ENCODE measurements at places on chromosomes 5 and 9.

- peak; percentile 15 for DNase-seq
Observed at GRCh38 chr9:38195737-38196161, 126.7 kb upstream of the SHB start.

DNA sequence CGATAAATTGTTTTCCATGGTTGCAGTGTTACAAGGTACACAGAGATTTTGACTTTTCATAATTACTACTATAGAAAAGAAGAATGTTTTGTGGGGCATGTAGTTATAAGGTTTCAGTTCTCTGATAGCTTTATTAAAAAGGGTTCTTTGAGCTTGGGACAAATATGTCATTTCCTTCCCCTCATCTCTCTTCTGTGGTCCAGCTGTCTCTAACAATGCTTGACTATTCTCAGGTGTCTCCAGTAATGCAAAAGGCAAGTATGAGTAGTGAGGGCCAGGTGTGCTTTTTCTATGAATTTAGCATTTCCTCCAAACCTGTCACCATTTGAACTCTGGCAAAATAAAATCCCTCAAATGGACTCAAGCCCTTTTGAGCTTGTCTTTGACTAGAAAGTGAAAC is 84.3 kb downstream of the SLF1 start:
- DNase-seq = no peak

GRCh38 chr9:4833781-4834560 is 41.2 kb downstream of the RCL1 start:
- no peak for DNase-seq

GRCh38 chr5:3010301-3010952 is 258.9 kb upstream of the IRX2 start:
- no peak for DNase-seq

- no peak for DNase-seq
Observed at GRCh38 chr9:6000955-6001354, 14.5 kb downstream of the RANBP6 start.

- DNase-seq = no peak
Observed at GRCh38 chr9:76759732-76760131, 4.5 kb upstream of the PCA3 start.

DNA sequence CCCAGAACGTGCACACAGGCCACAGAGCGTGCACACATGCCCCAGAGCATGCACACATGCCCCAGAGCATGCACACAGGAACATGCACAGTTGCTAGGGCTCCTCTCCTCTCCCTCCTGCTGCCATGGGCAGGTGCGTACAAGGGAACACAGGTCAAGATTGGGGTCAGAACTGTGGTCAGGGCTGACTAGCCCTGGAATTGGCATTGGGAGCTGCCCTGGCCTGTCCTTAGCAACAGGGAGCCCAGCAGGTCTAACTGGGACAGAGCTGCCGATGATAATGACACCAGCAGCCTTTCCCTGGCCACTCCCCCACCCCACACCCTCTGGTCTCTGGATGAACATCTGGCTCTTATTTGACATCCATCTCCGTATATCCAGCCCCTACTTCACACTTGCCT is 8.0 kb downstream of the PCDH1 start:
- no peak for DNase-seq

GRCh38 chr5:88251048-88251711 is 17.5 kb downstream of the TMEM161B start:
- DNase-seq = no peak

DNA sequence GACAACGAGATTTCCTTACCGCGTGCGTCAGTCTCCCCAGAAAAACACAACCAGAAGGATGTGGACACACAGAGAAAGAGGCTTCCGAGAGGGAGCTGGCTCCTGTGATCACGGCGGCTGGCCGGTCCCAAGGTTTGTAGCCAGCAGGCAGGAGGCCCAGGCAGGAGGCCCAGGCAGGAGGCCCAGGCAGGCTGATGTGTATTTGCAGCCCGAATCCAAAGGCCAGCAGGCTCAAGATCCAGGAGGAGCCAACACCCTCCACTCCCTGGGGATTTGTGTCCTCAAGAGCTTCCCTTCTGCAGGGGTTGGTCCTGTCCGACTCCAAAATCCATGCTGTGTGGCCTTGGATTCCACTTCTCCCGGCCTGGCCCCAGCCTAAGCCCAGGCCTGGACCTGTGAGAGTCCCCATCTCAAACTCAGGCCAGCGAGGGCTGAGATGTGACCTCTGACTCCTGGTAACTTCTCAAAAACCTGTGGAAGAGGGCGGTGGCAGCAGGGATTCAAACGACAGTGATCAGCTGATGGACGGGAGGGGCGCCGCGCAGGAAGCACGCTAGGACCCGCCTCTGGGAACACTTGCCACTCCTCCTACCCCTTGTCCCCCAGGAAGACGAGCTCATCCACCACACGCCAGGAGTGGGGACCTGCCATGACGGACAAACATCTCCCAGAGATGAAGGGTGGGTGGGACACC is 75.0 kb upstream of the PPP1R26 start:
- no peak for DNase-seq

GRCh38 chr5:128084228-128085167 is 932 bp downstream of the SLC12A2 start:
- DNase-seq = peak; percentile 42

- no peak for DNase-seq
Observed at GRCh38 chr9:2601785-2602378, 19.7 kb upstream of the VLDLR start.

DNA sequence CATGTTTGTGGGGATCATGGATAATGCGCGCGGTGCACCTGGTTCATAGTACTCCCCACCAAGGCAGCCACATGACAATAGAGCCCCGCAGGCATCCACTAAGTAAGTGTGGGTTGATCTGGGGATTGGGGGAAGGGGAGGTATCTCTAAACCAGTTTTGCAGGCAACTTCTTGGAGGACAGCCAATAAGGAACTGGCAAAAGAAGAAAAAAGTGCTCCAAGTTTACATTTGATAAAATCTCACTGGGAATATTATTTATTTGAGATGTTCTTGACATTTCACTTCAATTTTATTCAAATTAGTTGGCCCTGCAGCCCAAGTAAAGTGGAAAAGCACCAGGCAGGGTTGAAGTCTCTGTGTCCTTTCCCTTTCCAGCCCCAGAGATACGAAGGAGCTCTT is 8.5 kb downstream of the FBP1 start:
- DNase-seq = no peak

GRCh38 chr5:11507156-11507910 is 396.9 kb downstream of the CTNND2 start:
- no peak for DNase-seq

DNA sequence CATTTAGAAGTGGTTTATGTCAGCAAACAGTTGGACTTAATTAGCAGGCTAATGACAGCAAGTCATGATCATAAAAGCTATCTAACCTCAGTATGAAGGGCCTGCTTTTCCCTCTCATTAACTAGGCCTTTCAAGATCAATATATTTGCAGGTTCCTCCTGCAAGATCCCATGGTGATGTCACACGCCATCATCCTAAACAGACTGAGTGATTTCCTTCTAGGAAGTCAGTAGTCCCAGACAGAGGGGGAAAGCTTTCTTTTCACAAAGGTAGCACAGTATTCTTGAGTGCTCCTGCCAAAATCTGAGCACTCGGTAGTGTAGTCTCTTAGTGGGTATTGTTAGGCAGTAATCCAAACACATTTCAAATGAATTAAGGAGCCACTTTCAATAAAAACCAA is 52.5 kb downstream of the UIMC1 start:
- no peak for DNase-seq

- DNase-seq = peak; percentile 83
Observed at GRCh38 chr9:111095441-111095840, 57.2 kb upstream of the LPAR1 start.

DNA sequence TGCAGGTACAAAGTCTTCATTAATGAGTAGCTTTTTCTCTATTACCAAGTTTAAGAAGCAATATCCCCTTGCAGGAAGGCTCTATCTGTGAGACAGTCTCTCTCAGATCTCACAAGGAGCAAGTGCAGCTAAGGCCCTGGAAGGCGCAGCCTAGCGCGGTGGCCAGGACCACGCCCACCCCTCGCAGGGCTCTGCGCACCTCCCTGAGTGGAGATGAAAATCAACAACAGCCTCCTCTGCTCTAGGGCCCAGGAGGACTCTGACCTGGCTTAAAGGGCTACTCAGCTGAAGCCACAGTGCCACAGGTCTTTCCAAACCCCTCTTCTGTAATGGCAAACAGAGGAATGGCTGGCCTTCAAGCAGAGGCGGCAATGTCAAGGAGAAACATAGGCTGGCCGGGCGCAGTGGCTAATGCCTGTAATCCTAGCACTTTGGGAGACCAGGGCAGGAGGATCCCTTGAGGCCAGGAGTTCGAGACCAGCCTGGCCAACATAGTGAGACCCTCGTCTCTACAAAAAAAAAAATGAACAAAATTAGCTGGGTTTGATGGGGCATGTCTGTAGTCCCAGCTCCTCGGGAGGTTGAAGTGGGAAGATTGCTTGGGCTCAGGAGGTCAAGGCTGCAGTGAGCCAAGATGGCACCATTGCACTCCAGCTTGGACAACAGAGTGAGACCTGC is 11.9 kb downstream of the SEC16A start:
- DNase-seq = no peak

GRCh38 chr5:79069488-79070349 is at the start of the genes BHMT2 and DMGDH:
Gene BHMT2 (plus strand): TSS chr5:79069767. CDS start chr5:79069783, 16 bp downstream.
Gene DMGDH (minus strand): TSS chr5:79069674. CDS start chr5:79069620, 54 bp downstream.
- DNase-seq = peak; percentile 71

GRCh38 chr5:171115519-171115918 is 193.5 kb upstream of the TLX3 start:
- no peak for DNase-seq

GRCh38 chr9:87342743-87343142 is 154.9 kb upstream of the DAPK1 start:
- DNase-seq = peak; percentile 75

- no peak for DNase-seq
Observed at GRCh38 chr5:107874795-107875194, 204.1 kb upstream of the EFNA5 start.

Data from muscle of leg (tissue), 16 donors.